Neural progenitor cell (in vitro differentiated cells): ENCODE measurements at places on chromosomes 12 and 14.

- DNase-seq, result no peak
These were observed 598.7 kb downstream of the SOX5 start for GRCh38 chr12:23350808-23351207.

DNA sequence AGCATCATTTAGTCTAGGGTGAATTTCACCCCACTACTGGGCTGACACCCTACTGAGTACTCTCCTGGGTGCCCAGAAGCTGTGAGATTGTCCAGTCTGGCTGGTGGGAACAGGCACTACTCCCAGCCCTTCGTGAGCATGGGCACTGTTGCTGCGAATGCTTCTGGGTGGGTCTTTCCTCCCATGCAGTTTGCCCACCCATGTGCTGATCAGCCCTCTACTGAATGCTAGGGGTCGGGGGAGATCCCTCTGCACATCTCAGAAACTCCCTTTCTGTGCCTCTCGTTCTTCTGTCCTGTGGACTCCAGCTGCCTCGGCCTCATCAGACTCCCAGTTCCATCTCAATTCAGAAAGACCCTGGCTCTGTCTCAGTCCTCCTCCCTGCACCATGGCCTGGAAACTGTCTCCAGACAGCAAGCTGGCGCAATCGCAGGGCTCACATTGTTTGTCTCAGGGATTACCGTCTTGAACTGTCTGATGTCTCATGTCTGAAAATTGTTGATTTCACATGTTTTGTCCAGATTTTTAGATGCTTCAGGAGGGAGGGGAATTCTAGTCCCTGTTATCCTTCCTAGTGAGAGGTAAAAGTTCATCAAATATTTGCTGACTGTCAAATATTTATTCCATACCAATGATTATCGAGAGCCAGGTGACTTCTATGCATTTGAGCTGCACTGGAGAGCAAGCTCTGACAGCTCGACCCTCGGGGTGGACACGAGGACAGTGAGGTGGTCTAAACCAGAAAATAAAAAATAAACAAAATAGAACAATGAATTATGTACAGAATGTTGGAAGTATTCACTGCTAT is 316.6 kb upstream of the RTL1 start:
- no peak for DNase-seq

GRCh38 chr12:48414021-48414420 is 58.3 kb upstream of the ANP32D start:
- DNase-seq, result no peak

DNA sequence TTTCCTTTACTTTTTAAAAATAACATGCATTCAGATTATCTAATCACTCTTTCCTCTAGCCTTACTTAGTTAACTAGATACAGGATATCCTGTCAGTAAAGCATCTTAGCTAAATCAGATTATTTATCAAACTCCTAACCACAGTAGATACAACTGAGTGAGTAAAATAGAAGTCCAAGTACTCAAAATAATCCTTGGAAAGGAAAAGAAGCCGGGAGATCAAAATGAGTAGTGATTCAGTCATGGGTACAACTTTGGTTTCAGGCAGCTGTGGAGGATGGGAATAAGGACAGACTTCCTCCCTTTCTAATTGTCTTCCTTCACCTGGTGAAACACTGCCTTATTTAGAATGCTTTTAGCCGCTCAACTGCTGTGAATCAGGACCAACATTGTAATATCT is 29.4 kb downstream of the GNG2 start:
- DNase-seq, result no peak

DNA sequence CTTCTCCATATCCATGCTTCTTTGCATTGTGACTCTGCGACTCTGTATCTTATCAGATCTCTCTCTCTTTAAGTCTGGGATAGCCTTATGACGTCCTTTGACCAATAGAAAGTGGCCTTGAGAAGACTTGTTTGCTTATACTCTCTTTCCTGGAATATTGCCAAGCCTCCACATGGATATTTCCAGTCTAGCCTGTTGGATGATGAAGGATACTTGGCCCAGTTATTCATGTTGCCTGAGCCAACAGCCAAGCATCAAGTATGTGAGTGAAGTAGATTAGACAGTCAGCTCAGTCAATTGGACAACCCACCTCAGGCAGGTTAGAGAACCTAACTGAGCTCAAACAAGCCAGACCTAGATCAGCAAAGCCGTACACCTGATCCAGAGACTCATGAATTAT is 864.2 kb upstream of the MGAT4C start:
- no peak for DNase-seq

DNA sequence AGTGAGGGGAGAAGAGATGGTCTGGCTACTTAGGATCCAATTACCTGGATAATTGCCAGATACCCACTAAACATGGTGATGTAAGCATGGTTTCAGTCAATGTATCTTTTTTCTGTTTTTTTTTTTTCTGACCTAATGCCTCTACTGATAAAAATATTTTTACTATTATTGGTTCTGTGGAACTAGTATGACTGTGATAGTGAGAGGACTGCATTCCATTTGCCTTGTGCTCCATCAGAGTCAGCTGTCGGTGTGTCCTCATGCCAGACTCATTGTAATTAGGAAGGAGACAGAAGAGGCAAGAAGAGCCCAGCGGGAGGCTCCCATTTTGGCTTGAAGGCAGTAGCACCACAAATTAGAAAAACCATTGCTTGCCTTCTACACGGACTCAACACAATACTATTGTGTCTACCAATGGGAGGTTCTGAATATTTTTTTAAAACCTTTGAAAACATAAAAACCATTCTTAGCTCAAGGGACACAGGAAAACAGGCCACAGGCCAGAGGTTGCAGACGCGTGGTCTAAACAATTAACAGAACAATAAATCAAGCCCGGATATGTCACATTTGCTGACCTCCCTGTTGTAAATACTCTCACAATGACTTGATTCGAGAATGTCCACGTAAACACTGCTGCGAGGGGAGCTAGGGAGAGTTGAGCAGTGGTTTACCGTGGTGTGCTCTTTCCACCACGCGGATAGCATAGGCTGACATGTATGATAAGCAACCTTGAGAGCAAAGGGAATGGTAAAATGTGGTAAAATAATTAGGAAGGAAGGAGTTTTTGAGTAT is 13.5 kb upstream of the DCP1B start:
- peak; percentile 49 for DNase-seq

GRCh38 chr14:49505041-49505766 is 81.0 kb downstream of the RPS29 start:
- no peak for DNase-seq

DNA sequence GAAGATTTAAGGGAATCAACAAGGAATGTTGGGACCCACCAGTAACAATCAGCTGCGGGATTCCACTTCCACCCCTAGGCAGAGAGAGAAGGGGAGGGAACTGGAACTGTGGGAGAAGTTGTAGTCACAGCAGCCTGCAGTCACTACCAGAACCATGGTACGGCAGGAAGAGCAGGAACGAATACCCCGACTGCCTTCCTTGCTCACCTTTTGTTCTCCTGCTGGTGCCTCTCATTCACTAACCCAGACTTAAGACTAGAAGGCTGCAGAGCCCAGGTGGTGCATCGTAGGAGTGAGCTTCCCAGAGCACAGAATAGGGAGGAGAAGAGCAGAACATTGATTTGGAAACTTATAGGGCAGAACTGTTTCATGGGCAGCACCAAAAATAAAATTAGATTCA is 154.2 kb downstream of the DYRK2 start:
- DNase-seq, result no peak

GRCh38 chr12:115885040-115885690 is 392.3 kb downstream of the MED13L start:
- no peak for DNase-seq

DNA sequence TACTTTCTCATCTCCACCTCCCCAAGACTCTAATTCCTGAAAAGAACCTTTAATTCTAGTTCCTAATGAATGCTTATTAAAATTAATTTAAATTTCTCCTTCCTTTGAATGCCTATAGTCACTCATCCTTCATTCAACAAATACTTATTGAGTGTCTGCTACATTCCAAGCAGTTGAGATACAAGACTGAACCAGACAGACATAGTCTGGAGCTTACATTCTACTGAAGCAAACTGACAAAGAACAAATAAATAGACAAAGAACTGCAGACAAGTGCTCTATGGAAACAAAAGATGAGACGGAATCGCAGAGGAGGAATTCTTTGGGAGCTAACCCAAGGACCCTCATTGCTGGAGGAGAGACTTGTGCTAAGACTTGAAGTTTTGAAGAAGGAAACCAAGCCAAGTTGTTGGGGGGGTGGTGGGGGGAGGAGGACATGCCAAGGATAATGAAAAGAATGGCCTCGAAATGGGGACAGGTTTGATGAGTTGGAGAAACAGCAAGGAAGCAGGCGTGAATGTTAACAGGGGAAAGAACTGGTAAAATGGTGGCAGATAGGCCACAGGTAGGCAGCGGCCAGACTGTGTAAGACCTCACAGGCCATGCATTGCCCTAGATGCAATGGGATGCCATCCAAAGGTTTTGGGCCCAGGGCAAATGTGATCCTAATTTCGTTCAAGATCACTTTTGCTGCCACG is 9.7 kb upstream of the TDG start:
- peak; percentile 44 for DNase-seq

- DNase-seq, result no peak
These were observed 116.8 kb upstream of the NAP1L1 start for GRCh38 chr12:76201316-76201715.

DNA sequence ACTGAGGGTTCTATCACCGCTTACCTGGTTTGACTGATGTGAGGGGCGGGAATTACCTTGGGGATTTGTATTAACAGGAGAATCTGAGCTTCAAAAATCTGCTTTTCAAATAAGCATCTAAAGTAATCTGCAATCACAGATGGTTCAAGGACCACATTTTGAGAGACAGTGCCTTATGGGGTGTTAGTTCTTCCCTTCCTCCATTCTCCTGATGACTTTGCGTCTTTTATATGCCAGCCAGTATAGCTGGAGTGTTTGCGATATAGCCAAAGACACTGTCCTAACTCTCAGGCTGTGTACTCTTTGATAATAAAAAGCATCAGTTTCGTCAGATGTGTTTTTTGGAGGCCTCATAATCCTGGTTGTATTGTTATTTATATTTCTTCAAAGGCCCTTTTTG is 39.5 kb downstream of the PPHLN1 start:
- no peak for DNase-seq

DNA sequence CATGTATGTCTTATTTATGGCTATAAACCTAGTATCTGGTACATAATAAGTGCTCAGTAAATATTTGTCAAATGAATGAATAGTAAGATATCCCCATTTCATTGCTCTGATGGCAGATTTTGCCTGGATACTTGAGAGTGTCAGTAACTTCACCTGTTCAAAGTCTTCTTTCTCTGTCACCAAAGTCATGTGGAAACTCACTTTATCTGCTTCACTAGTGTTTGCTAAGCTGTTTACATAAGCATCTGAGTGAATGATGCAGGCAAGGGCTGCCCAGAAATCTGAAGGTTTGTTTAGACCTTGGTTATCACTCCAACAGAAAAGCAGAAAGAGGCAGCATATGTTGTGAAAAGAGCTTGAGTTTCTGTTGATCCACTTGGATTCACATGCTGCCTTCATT is 4.3 kb downstream of the OR4E1 start:
- DNase-seq, result no peak

DNA sequence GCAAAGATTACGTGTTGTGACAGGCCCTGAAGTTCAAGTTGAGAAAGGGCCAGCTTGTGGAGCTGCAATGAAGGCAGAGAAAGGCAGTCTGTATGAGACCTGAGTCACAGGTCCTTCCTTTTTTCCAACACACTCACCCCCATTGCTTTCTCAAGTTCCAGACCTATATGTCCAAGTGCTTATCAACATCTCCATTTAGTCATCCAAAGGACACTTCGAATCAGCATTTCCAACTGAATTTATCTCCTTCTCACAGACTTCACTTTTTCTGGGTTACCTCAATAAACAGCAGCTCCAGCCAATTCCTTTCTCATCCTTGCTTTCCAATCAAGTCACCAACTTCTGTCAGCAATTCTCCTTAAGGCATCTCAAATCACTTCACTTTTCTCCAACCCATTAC is 56.4 kb upstream of the KIF21A start:
- DNase-seq, result no peak

GRCh38 chr12:112978163-112979040 is at the start of gene OAS2:
Gene OAS2, plus strand, starts transcription at chr12:112978519. Its CDS starts 90 bp downstream, at chr12:112978609.
- peak; percentile 14 for DNase-seq
